ENCODE measurements at places on chromosomes 3 and 15.
A peak's percentile ranks its signal among the peaks of the same experiment; 100 is the strongest.

DNA sequence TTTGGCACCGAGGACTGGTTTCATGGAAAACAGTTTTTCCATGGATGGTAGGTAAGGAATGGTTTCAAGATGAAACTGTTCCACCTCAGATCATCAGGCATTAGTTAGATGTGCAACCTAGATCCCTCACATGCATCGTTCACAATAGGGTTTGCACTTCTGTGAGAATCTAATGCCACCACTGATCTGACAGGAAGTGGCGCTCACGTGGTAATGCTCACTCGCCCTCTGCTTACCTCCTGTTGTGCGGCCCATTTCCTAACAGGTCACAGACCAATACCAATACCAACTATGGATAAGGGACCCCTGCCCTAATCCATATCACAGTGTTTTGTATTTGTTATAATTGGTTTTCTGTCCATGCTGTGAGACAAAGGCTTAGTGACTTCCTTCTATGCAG, 58.9 kb downstream of the SLMAP start:
- DNase-seq, result no peak

DNA sequence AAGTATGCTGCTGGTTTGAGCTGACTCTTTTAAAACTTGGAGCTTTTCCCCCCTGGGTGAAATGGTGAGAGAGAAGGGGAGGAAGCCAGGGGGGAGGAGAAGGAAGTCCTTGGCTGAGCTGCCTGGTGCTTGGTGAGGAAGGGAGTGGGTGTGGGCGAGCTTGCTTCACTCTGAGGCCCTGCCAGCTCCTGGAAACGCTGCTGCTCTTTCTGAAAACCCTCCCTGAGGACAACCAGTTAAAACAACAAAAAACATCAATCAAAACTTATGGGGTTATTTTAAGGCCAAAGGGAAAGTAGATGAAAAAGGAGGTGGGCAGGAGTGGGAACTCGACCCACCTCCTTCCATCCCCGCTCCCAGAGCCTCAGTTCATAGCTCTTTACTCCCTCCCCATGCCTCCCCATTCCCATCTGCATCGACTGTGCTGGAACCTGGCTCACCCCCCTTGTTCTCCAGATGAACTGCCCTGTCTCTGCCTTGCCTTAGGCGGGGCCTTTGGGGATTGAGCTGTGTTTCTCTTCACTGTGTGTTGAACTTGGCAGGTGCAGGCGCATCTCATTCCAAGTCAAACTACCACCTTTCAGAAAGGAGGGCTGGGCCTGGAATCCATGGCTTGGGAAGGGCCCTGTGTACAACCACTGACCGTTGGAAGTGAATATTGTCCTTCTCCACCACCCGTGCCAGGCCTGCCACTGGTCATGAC, 166.1 kb downstream of the ZNF621 start:
- DNase-seq, result peak; percentile 15

- peak; percentile 59 for DNase-seq
These were observed 38.5 kb downstream of the SCN11A start for GRCh38 chr3:39013289-39013688.

DNA sequence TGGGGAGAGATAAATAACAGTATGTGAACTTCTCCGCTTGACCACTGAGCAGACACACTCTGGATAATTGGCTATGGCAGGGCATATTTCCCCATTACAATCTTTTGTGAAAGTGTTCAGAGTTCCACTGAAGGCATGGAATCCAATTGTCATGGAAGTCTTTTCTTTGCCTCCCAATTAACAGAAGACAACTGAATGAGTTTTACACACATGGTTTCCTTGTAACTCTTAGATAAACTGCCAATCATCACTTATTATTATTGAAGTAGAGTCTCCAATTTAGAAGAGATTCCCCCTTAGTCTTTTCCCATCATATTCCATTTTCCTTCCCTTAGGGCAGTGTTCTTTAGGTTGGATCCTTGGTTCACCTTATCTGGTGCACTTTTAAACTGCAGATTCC, 308.3 kb downstream of the NR2F2 start:
- no peak for DNase-seq

DNA sequence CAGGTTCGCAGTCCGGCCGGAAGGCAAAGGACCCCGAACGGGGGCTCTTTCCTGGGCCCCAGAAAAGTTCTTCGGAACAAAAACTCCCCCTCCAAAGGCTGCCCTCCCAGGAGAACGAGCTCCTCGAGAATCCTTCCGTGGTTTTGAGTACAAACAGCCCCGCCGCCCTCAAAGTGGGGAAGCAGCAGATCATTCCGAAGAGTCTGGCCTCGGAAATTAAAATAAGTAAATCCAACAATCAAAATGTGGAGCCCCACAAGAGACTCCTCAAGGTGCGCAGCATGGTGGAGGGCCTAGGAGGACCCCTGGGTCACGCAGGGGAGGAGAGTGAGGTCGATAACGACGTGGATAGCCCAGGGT, 1.3 kb downstream of the ARHGEF26 start:
- DNase-seq, result no peak

DNA sequence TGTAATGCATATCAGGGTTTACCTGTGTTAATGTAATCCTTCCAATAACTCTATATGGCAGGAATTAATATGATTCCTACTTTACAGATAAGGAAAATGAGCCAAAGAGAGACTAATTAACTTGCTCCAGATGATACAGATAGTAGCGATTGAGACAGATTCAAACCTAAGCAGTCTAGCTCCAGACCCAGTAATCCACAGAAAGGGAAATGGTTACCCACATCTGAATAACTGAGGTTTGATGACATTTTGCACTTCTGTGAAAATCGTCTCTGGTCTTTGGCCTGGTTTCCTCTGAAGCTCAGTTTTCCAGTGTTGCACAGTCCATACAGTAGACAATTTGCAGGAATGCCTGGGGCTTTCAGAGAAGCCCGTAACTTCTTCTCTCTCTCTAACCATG, 177.1 kb upstream of the UMPS start:
- DNase-seq, result no peak

DNA sequence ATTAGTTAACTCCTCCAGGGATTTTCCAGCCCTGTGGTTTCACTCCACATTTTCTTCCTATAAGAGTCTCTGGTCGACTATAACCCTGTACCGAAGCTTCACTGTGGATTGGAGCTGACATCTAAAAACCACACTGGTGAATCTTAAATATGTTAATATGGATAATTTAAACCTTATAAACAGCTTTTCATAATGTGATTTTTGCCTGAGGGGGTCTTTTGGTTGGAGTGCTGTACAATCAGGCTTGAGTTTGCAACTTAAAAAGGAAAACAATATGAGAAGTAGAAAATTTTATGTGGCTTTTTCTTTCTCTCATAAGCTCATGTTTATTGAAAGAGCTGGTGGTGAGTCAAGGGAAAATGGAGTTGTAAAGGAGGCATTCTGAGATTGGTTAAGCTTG, 313.7 kb downstream of the VPS13C start:
- no peak for DNase-seq

DNA sequence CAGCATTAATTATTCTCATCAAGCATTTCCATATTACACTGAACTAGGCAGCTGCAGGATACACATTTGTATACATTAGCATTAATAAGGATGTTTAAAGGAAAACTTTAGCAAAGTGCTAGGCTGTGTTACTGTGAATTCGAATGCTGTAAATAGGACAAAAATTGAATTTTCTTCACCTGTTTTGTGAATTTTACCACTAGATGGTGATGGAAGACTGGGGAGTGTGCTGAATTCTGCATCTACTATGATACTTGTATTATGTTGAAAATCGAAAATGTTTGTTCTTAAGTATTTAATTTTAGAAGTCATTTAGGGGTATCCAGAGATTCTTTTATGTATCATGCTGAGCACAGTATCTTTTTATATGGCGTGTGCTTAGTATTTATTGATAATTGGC, 12.3 kb upstream of the P2RY14 start:
- DNase-seq, result peak; percentile 80

GRCh38 chr15:60905587-60905986, 323.5 kb downstream of the RORA start:
- no peak for DNase-seq

- DNase-seq, result peak; percentile 78
These were observed 29.5 kb downstream of the CD80 start for GRCh38 chr3:119529883-119530282.

DNA sequence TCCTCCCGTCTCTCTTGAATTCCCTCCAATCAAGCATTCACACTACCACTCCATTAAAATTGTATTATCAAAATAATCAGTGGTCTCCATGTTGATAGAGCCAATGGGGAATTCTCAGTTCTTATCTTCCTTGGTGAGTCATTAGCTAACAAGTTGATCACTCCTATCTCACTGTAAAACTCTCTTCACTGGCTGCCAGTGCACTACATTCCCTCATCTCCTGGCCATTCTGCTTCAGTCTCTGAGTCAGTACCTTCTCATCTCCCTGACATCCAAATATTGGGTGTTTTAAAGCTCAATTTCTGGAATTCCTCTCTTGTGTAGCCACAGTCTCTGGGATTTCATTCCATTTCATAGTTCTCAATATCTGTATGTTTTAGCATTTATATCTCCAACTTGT, 175.2 kb downstream of the ALDH1A2 start:
- DNase-seq, result peak; percentile 9

GRCh38 chr3:73586190-73586589, 38.6 kb downstream of the PDZRN3 start:
- no peak for DNase-seq

GRCh38 chr3:100159331-100160153, 45.2 kb upstream of the FILIP1L start:
- DNase-seq, result peak; percentile 68

DNA sequence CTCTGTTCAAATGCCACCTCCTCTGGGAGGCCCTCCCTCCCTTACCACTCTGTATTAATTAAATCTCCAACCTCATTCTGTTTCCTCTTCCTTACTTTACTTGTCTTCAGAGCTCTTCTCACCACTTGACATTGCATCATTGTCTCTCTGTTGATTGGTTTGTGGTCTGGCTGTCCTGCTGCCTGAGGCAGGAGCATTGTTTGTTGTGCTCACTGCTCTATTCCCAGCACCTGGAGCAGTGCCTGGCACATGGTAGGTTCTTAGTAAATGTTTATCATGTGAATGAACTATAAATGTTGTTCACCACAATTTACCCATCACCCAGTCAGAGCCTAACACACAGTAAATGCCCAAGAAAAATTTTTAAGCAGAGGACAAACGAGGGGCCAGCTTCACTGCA, 6.7 kb upstream of the BFSP2 start:
- DNase-seq, result no peak

GRCh38 chr3:182725372-182726251, 67.7 kb upstream of the ATP11B start:
- peak; percentile 41 for DNase-seq

GRCh38 chr3:140472306-140473020, 205.4 kb upstream of the TRIM42 start:
- DNase-seq, result no peak

GRCh38 chr3:87173776-87174175, 53.3 kb upstream of the CHMP2B start:
- DNase-seq, result no peak

- DNase-seq, result peak; percentile 94
These were observed 459.4 kb upstream of the TPRG1 start for GRCh38 chr3:188712248-188712924.

DNA sequence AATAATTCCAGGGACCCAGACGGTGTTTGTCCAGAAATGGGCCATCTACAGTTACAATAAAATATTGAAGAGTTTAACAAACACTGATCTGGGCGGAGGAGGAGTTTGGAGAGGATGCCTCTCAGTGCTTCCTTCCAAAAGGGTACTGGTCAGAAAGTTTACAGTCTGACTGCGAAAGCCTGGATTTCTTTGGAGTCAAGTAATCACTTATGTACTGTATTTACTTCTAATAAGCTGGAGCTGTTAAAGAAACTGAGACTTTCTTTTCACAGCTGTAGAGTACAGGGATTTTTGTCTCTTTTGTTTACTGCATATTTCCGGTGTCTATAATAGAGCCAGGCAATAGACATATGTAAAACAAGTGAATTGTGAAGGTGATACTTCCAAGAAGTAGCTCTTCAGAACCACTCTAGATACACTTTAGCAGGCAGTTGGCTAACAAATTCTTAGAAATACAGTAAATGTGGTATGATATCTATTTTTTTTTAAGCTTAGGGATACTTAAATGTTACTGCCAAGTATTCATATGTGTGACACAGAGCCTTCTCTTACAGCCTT, 22.1 kb upstream of the NEO1 start:
- no peak for DNase-seq

GRCh38 chr3:30658328-30659052, 52.1 kb downstream of the TGFBR2 start:
- peak; percentile 86 for DNase-seq

- DNase-seq, result no peak
These were observed 182.5 kb downstream of the OPA1 start for GRCh38 chr3:193775421-193776077.

Data from choroid plexus epithelial cell (primary cell).